ENCODE measurements at places on chromosomes 6 and 20.

DNA sequence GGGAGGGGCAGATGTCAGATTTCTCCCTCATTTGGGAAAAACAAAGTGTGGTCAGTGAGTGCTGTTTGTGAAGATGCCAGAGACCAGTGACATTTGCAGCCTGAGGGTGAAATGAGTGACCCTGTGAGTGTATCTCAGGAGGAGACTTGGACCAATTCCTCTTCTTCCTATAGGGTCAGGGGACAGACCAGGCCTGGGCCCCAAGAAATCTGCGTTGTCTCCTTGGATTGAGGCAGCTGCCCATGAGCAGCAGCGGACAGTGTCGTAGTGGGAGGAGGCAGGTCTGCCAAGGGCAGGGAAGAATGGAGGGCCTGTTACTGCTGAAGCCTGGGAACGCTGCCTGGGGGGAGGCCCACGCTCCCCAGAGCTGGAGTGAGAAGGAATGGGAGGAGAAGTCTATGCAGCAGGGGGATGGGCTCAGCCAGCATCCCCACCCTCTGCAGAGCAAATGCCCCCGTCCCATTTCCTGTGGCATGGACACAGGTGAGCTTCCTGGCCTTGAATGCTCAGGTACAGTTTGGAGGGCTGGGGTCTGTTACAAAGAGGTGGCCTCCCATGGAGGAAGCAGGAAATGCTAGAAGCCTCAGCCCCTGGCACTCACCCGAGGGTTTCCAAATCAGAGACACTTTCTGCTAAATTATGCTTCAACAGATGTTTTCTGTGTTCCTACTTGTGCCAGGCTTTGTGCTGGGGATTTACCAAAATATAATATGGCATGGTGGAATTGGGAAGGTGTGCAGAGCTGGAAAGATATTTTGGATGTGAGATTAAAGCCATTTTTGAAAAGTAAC, 29.8 kb downstream of the DAAM2 start:
- no peak for DNase-seq

GRCh38 chr6:161211380-161212035, 62.4 kb downstream of the AGPAT4 start:
- DNase-seq, result no peak

DNA sequence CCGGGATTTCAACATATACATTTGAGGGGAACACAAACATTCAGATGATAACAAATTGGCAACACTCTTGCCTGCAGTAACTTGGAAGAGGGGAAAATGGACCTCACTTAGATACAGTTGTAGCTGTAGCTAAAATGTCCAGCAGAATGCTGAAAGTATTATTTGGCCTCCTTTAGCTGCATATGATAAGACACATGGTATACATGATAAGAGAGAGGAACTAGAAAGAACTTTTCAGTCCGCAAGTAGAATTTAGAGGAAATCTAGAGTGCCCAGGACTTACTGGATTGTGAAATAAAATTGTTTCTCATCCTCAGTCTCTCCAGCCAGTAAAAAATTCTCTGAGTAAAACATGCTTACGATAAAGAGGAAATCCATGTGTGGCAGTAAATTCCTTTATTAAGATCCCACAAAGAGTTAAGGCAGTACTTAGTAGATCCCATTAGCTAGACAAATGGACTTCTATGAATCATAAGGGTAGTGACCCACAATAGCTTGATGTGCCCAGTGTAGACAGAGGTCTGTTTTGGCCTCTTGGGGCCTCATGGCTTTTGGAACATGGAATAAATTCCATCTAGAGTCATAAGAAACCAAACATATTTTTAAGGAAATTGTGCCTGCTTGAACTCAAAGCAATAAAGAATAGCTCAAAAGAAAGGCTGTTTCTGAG, 87.9 kb upstream of the RBM24 start:
- no peak for DNase-seq

DNA sequence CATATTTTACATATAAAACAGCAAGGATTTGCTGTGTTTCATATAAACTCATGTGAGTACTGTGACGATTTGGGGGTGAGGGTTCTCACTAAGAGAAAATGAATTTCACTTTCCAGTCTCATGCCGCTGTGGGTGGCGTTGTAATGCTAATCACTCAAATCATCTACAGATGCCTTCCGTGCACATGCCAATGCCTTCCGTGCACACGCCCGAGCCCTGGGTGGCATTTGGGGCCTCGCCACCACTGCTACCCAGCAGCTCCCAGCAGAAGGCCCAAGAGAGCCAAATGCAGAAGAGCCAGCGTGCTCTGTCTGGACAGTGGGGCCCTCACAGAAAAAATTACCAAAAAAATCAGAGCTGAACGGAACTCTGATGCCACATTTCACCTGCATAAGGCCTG, 53.7 kb downstream of the WDR27 start:
- DNase-seq, result no peak

DNA sequence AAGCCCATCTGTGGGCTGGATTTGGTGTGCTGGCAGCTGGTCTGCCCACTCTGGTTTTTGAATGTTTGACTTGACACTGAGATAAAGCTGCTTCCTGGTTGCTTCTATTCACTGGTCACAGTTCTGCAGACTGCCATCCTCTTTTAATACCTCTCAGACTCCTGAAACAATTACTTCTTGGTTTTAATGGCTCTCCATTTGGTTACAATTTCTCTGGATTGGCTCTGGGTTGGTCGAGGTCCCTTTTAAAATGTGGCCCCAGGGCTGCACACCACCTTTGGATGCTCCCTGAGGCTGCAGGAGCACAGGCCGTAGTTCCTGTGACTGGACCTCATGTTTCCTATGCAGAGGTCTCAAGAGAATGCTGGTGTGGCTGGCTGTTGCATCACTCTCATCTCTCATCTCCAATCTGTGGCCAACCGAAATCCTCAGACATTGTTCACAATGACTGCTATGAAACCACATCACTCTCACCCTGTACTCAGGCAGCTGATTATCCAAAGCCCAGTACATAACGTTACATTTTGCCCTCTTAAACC, 98.5 kb downstream of the INSM1 start:
- DNase-seq, result no peak

- peak; percentile 40 for DNase-seq
These were observed 37.9 kb upstream of the MAS1 start for GRCh38 chr6:159852877-159853276.

DNA sequence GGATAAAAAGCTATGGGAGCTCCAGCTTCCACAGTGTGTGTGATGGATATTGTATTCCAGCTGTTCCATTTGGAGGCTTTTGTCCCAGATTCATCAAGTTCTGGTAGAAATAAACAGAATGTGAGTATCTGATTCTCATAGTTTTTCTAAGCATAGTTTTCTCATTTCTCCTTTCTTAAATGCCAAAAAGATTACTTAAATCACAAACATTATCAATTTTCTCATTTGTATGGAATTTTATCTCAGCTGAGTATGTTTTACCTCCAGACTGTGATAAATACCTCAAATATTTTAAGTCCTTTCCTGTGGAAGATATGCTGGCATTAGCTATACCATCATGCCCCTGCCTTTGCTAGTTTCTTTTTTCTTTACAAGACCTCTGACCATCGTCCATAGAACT, 767.3 kb downstream of the TFAP2A start:
- no peak for DNase-seq

DNA sequence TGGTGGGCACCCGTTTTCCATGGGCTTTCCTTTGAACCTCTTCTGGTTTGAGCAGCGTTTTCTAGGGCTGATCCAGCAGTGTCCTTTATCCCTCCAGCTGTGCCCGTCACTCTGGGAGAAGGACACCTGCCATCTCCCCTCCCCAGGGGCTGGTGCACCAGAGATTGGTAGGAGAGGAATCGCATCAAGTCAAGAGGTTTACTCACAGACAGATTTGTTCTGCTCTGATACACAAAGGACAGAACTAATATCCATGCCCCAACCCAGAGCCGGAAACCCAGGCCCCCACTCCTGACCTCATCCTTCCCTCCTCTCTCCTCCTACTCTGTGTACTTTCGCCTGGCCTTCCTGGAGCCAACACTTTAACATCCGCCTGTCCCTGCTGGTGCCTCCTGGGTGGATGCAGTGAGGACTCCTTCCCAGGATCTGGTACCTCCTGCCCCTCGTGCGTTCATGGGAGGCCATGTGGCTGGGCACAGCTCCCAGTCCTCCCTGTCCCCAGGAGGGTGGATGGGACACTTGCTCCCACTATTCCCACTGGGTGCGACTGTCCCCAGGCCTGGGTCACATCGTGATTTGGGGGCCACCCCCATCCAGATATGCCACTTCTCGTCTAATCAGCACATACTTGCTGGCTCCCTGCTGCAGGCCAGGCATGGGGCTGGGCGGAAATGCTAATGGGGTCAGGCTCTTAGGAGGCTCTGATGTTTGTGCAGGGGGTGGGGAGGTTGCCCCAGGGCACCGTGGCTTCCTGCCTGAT, 286.3 kb downstream of the CDH4 start:
- DNase-seq, result no peak

GRCh38 chr20:9025643-9026042, 43.2 kb upstream of the PLCB4 start:
- DNase-seq, result no peak

DNA sequence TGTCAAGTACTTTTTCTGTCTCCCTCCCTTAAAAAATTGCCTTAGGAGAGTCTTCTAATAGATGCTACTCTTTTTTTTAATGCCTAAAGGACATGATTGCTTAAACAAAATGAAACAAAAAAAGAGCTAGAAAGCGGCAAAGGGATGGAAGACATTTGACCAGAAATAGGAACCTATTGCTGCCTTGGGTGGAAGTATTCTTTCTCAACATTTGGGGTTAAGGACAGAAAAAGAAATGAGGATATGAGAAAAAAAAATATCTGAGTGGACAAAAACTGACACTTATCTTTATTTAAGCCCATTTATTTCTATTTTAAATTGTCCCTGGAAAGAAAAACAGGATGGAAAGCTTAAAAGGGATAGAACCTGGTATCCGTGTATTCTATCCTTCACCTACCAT, 664.9 kb upstream of the CITED2 start:
- no peak for DNase-seq

DNA sequence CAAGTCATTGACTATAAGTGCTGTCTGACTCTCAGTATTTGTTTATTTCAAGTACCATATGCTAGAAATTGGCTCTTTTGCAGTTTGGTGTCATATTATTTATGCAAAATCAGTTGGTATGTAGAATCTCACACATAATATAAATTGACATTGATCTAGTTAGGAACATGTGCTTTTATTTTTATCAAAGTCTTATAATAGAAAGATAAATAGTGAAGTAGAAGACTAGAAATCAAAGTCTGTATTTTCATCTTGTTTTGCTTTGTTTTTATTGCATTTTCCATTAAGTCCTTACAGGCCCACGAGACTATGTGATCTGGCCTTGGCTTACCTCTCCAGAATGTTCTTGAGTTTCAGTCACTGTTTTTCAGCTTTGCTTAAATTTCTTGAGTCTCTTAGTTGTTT, 300.3 kb downstream of the LAMA2 start:
- DNase-seq, result no peak

- peak; percentile 43 for DNase-seq
These were observed 631 bp downstream of the MDGA1 start for GRCh38 chr6:37696841-37697662.

DNA sequence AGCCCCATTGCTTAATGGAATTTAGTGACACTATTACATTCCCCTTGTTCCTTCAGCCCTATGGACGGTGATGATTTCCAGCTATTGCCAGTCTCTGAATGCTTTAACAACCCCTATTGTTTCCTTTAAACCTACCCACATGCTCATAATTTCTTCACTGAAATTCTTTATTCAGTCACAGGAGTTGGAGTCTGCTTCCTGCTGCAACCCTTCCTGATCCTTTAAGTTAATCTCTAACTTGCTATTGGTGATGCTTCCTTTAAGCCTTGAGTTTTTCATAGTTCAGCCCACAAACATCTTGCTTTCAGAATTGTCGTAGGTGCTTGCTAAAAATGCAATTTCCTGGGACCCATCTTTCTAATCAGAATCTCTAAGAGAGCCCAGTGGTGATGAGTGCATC, 66.3 kb upstream of the TNFAIP3 start:
- DNase-seq, result no peak

- no peak for DNase-seq
These were observed 14.3 kb upstream of the PDSS2 start for GRCh38 chr6:107473660-107474059.

DNA sequence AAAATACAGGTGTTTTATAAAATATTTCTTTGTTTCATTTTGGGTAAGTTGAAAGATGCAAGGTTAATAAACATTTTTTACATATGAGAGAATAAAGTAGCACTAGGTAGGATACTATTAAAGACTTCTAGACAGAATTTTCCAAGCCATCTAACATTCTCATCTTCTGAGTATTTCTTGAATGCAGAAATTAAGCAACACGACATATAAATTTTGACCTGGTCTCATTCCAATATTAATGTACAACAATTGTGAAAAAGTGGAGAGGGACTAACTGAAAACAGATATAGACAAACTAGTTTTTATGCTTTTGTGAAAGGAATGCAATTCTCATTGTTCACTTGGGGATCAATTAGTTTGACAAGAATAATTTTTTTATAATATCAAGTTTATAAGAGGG, 11.5 kb upstream of the FOXO3 start:
- no peak for DNase-seq

GRCh38 chr20:4569865-4570264, 151.8 kb upstream of the PRND start:
- no peak for DNase-seq

- no peak for DNase-seq
These were observed 50.9 kb downstream of the PLCB4 start for GRCh38 chr20:9119776-9120175.

- no peak for DNase-seq
These were observed 19.6 kb downstream of the LEMD2 start for GRCh38 chr6:33769248-33769821.

- peak; percentile 39 for DNase-seq
These were observed 99.0 kb upstream of the TNFAIP3 start for GRCh38 chr6:137767911-137768690.

DNA sequence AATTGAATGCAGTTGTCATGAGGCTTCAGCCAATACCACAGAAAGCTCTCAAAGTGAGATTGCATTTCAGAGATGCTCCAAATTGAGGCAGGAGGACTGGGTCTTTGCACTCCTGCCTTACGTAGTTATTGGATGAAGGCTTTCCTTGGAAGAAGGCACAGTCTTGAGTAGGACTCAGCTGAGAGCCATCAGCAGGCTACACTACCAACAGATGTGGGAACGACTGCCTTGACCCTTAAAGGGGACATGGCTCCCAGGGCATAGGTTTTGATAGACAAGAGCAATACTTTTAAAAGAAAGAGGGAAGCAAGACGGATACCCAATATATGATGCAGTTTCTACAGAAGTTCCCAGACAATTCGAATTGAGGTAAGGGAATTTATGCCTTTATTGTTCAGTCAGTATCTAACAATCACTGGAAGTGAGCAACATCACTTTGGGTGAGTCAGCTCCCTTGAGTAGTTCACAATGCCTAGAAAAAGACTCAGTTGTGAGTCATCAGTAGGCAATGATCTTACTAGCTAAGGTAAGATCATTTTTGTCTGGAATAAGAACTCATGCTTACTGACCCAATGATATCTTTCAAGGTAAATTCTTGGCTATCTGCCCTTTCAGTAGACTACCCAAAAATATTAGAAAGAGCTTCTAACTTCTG, 390.8 kb downstream of the GJA1 start:
- no peak for DNase-seq

- no peak for DNase-seq
These were observed 2.3 kb downstream of the THBS2 start for GRCh38 chr6:169251371-169251802.

- no peak for DNase-seq
These were observed 16.1 kb upstream of the LAMP5 start for GRCh38 chr20:9498322-9498721.

Data from CD4-positive, alpha-beta T cell treated with Interleukin-10 for 1 hour (primary cell).